Activated CD8-positive, alpha-beta T cell treated with anti-CD3 and anti-CD28 coated beads, Interleukin-2, amount 10 ng/mL, durations not matched to agents 7 days and 5 days (primary cell): ENCODE measurements at places on chromosomes 3 and 15.

DNA sequence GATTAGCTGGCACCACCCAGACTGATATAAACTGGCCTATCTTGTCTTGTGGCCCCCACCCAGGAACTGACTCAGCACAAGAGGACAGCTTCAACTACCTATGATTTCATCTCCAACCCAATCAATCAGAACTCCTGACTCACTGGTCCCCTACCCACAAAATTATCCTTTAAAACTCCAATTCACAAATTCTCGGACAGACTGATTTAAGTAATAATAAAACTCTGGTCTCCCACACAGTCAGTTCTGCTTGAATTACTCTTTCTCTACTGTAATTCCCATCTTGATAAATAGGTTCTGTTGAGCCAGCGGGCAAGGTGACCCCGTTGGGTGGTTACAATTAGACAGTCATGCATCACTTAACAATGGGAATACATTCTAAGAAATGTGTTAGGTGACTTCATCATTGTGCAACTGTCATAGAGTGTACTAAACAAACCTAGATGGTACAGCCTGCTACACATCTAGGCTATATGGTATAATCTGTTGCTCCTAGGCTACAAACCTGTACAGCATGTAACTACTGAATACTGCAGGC, 48.1 kb upstream of the MAP4 start:
- no peak for DNase-seq

- DNase-seq = peak; percentile 74
Measured at GRCh38 chr3:17775073-17775472, 32.6 kb upstream of the TBC1D5 start.

- DNase-seq = no peak
Measured at GRCh38 chr3:42439261-42440115, 29.1 kb upstream of the LYZL4 start.

DNA sequence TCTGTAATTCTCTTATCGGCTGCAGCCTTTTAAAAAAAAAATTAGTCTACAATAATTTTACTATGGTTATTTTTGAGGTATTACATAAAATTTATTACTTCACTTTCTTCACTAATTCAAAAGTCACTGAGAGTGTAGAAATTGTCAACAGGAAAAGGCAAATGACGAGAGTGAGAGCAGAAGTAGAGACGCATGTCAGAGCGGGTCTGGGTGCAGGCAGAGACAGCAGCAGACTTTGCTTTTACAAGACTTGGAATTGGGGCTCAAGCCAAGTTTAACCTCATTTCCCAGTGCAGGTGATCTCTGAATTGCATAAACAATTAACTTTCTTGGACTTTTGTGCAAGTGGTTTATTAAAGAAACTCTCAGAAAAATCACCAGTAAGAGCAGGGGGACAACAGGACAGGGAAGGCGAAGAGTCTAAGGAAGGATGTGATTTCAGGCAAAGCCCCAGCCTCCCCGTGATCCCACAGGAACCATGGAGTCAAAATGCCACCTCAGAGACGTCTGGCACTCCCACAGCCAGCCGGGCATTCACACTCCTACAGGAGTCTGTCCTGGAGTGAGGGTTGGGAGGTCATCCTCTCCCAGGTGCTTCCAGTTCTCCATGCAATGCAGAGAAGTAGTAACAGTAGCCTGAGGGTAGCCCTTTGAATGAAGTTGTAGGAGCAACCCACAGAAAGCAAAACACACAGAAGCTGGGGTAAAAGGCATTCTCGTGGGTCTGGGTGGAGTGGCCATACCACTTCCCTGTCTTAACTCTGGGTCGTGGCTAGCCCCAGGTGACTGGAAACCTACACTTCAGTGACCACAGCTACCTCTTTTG, 274.0 kb upstream of the TGFBR2 start:
- no peak for DNase-seq
